ENCODE measurements at places on chromosomes 12 and 14.

- DNase-seq: no peak
Observed at GRCh38 chr12:25768151-25768550, 190.3 kb upstream of the RASSF8 start.

- DNase-seq: no peak
Observed at GRCh38 chr12:1799882-1800400, 20.4 kb upstream of the LRTM2 start.

DNA sequence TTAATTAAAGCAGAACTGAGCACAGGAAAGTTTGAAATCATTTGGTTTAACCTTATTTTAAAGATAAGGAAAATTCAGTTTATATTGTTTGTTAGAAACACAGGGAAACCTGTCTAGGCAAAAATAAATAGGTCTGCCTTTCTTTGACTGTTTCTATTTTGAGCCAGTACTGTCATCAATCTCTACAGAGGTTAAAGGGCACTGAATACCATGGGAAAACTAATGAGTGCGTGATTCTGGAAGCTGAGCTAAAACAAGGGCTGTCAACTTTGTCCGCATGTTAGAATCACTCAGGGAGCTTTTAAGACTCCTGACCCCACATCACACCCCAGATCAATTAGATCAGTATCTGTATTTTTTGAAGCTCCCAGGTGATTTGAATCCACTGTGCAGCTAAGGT, 38.8 kb downstream of the NOPCHAP1 start:
- DNase-seq: no peak

DNA sequence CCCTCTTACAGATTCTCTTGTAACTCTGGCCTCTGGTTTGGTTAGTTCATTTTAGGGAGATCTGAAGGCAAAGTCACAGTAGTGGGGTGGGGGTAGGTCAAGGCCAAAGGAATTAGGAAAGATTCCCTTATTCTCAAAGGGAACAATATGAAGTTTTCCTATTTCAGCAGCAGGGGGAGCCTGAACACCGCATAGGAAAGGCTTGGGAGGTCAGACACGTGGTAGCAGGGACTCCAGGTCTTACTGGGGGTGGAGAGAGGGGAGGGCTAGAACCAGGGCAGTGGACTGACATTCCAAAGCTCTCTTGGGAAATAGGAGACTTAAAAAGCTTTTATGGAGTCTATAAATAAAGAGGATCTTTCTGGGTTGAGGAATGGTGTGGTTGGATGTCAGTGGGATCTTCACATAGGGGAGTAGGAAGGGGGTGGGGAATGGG, 1.3 kb downstream of the ZC3H10 start:
- DNase-seq: peak; percentile 75

- DNase-seq: no peak
Observed at GRCh38 chr14:100713705-100714104, 13.0 kb upstream of the DLK1 start.

DNA sequence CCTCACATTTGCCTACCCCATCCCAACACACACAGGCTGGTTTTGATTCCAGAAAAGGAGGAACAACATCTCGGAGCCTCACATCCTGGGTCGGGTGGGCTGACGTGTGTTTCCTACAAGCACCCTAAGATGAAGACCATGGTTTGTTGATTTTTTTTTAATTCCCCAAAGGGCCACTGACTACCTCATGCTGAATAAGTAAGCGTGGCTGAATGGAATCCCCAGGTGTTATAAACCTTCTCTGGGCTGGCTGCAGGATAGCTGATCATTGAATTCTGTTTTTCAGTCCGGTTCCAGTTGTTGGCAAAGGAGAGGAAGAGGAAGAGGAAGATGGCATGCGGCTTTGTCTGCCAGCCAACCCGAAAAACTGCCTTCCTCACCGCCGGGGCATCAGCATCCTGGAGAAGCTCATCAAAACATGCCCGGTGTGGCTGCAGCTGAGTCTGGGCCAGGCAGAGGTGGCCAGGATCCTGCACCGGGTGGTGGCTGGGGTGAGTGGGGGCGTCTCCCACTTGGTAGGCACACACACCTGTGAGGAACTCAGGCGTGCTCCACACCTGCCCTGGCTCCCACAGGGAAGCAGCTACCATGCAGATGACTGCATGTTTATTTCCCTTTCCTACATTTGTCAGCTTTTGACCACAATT, 42.0 kb downstream of the RIN3 start:
- peak; percentile 47 for DNase-seq

GRCh38 chr12:120642826-120643225, 2.4 kb downstream of the CABP1 start:
- DNase-seq: no peak

GRCh38 chr14:36070031-36070719, 106.3 kb downstream of the PTCSC3 start:
- DNase-seq: peak; percentile 3

GRCh38 chr12:109717390-109718357, 4.0 kb downstream of the FAM222A start:
- DNase-seq: no peak

DNA sequence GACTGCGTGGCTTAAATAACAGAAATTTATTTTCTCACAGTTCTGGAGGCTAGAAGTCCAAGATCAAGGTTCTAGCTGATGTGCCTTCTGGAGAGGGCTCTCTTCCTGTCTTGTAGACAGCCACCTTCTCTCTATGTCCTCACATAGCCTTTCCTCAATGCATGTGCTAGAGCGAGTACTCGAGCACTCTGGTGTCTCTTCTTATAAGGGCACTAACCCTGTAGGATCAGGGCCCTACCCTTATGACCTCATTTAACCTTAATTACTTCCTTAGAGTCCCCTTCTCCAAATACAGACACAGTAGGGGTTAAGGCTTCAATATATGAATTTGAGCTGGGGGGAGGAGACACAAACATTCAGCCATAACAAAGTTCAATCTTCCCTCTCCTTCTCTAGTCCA, 10.2 kb downstream of the DHH start:
- DNase-seq: no peak

Data from CD4-positive, alpha-beta T cell treated with Interleukin-17A for 4 hours (primary cell).